ENCODE measurements at places on chromosomes 3 and 15.

DNA sequence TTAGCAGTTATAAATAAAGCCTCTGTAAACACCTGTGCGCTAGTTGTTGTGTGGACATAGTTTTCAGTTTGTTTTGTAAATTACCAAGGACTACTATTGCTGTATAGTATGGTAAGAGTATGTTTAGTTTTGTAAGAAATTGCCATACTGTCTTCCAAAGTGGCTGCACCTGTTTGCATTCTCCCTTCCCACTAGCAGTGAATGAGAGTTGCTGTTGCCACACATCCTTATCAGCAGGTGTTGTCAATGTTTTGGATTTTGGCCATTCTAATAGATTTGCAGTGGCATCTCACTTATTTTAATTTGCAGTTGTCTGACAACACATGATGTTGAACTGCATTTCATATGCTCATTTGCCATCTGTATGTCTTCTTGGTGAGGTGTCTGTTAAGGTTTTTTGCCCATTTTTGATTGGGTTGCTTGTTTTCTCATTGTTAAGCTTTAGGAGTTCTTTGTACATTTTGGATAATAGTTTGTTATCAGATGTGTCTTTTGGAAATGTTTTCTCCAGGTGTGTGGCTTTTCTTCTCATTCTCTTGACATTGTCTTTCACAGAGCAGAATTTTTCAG is 14.9 kb downstream of the TCAIM start:
- no peak for DNase-seq

DNA sequence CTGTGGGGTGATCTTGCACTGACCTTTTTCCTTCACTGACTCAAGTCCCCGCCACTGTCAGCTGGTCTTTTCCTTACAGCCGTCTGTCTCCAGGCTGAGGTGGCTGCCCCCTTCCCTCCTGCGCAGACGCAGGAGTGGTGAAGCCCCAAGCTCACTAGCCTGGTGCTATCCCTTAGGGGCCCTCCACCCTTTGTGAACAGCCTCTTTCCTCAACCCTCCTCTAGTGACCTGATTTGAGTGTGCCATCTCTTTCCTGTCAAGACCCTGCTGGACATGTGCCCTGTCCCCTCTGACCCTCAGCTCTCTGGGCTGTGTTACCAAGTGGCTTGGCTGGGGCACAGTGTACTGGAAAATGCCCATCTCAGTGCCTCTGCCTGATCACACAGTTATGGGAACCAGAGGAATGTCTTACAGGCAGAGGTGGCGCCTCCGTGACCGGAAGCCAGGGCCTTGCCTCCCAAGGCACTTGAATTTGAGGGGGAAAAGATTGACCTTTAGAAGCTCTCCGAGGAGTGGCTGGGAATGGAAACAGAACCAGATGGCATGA is 8.7 kb downstream of the KBTBD13 start:
- no peak for DNase-seq

GRCh38 chr15:101570241-101570640 is 80.7 kb upstream of the PCSK6 start:
- no peak for DNase-seq

DNA sequence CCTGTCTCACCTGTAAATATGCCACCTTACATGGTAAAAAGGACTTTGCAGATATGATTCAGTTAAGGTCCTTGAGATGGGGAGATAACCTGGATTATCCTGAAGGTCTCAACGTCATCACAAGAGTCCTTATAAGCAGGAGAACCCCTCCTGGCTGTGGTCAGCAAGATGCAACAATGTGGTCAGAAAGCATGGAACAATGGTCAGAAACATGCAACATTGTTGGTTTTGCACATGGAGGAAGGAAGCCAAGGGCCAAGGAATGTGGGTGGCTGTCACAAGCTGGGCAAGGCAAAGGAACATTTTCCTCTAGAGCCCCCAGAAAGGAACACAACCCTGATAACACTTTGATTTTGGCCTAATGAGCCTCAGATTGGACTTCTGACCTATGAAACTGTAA is 9.4 kb upstream of the SUMF1 start:
- DNase-seq: no peak

DNA sequence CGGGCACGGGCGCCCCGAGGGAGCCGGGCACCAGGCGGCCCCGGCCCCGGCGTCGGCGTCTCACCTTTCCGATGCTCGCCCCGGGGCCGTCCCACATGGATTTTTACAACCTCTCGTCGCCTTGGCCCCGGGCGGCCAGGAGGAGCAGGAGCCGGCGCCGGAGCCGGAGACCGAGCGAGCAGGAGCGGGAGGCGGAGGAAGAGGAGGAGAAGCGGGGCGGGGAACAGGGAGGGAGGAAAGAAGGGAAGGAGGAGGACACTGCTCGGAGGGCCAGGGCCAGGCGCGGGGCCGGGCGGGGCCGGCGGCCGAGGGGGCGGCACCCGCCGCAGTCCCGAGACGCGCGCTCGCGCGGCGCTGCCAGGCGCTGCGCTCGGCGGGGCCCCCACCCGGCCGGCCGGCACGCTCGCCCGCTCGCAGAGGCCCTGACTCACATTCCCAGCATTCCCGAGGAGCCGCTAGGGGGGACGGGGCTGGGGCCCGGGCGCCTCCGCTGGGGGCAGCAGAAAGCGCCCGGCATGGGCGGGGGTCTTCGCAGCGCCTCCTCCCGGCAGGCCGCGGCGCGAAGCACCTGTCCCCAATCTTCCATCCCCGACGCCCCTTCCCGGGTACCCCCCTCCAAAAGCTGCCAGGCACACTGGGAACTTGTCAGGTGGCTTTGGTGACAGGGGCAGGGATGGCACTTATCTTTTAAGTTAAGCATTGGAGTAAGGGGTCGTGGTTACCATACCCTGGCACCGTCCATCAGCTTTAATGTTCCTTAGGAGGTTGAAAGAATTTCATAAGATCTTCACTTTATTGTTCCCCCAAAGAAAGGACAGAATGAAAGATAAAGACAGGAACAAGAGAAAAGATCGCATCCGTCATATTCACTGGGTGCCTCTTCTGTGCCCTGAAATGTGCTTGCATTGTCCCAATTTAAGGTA is at the start of gene ERC2:
Gene ERC2, minus strand, starts transcription at position 284 of the 923 bp plus-strand sequence.
- no peak for DNase-seq

GRCh38 chr3:136387031-136387430 is 136.9 kb downstream of the PCCB start:
- DNase-seq: no peak

DNA sequence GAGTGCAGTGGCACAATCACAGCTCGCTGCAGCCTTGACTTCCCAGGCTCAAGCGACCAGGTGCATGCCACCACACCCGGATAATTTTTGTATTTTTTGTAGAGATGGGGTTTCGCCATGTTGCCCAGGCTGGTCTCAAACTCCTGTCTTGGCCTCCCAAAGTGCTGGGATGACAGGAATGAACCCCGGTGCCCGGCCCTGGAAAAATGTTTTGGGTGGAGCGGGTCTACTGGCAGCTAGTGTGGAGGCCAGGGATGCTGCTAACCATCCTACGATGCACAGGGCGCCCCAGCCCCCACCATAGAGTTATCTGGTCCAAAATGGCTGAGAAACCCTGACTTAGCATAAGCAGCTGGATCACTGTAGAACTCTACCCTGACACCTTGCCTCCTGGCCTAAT is 35.4 kb downstream of the NIPA2 start:
- no peak for DNase-seq
